ENCODE measurements at places on chromosomes 12 and 14.

DNA sequence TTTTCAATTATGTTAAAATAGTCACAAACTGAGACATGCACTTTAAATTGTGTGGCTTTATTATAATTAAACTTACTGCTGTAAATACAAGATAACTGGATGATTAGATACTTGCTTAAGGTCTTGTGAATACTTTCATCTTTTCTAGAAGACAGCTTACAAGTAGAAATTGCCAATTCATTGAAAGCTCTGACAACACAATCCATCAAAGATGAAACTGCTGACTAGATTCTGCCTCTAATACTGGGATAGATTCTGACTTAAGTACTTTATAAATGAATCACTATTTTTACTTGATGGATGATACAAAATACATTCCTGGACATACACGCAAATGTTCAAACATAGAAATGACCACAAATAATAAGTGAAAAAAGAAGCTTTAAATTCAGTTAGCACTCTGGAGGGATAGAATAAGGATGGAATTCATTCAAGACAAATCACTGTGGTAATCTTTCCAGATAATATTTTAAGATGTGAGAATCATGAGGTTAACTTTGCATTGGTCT, 876.8 kb downstream of the RPS29 start:
- no peak for DNase-seq

DNA sequence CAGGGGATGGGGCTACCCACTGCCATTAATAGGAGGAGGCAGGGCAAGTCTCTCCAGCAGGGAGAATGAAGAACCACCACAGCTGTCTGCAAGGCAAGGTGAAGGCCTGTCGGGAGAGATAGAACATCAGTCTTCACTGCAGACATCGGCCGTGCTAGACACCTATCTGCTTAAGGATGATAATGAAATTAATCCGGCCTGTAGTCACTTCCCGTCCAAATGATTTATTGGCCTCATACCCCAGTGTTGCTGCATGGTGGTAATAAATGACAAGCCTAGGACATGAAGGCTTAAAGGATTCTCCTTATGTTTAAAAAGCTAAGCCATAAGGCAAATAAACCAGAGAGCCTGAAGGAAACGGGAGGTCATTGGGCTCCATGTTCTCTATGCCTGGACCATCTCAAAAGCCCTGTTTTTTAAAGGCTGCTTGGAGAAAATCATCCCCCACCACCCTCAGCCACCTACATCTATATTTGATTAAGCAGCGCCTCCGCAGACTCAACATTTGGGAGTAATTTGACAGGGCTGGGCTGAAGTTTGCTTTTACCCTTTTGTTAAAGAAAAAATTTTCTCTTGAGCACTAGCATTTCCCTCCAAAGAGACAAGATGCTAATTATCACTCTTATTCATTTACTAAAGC, 137.7 kb downstream of the PLXNC1 start:
- no peak for DNase-seq

GRCh38 chr12:98896938-98897337, 251.8 kb downstream of the APAF1 start:
- no peak for DNase-seq

DNA sequence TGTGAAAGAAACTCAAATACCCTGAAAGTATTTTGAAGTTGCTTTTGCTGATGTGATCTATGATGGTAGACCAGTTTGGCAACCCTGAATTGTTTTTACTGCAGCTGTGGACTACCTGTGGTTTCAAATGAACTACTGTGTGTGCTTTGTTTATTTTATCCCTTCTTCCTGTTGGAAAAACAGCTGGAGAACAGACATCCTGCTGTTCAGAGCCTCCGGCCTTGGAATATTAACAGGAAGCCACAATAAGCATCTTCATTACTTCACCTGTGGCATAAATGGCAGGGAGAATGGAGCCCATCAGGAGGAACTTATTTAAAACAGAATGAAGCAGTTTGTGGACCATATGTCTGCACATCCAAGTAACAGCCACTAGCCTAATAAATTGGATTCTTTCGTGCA, 104.8 kb downstream of the DUSP6 start:
- DNase-seq = no peak

DNA sequence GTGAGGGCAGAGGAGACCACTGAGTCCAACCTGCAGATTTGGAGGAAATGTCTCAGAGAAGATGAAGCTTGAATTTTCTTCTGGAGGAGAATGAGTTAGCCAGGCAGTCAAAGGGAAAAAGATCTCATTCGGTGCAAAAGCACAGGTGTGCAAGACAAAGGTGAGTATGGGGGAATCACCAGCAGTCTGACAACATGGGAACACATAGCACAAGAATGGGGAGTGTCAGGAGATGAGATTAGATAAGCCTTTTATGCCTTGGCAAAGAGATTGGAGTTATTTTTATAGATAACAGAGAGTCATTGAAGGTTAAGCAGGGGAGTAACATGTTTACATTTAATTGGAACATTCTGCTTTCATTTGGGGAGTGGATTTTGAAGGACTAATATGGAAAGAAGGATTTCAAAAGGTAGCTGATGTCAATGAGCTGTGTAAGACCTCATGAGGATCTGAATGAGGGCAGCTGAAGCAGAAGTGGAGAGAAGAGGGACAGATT, 171.3 kb upstream of the NTF3 start:
- DNase-seq = no peak

DNA sequence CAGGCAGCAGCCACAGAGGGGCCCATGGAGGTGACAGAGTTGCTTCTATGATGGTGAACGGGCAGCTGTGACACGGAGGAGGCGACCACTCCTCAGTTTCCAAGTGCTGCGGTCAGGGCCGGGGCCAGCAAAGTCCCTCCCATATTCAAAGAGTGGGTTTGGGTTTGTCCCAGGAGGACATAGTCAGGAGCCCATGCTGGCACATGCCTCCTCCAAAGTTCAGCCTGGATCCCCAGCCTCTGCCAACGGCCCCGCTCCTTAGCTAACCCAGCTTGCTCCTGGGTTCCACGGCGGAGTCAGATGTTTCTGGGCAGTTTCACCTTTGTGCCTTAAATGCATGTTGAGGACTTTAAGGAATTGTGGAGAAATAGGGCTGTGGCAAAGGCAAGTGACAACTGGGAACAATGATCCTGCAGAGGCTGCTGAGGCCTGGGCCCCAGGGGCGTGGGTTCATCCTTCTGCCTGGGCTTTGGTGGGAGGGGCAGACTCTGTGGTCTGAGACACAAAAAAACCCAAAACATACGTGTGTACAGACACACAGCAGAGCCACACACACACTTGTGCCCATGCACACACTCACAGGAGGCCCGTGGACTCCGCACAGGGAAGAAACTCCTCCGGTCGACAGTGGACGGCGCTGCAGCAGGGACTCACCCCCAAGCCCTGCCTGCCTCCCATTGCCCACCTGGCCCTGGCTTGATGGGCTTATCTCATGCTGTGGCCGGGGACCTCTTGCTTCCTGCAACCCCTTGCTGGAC, 399.4 kb downstream of the TMEM121 start:
- DNase-seq = no peak

- DNase-seq = no peak
Observed at GRCh38 chr12:86186449-86186848, 69.7 kb downstream of the MGAT4C start.
